Activated CD8-positive, alpha-beta memory T cell treated with anti-CD3 and anti-CD28 coated beads, Interleukin-2, amount 10 ng/mL, durations not matched to agents 7 days and 5 days (primary cell): ENCODE measurements at places on chromosomes 4 and X.

- no peak for DNase-seq
- no peaks in the 10 kb centered on the region for H3K4me1 ChIP-seq
- peaks cover 2% of the 10 kb centered on the region for H3K27me3 ChIP-seq
Observed at GRCh38 chrX:74458736-74459135, 37.4 kb downstream of the SLC16A2 start.

DNA sequence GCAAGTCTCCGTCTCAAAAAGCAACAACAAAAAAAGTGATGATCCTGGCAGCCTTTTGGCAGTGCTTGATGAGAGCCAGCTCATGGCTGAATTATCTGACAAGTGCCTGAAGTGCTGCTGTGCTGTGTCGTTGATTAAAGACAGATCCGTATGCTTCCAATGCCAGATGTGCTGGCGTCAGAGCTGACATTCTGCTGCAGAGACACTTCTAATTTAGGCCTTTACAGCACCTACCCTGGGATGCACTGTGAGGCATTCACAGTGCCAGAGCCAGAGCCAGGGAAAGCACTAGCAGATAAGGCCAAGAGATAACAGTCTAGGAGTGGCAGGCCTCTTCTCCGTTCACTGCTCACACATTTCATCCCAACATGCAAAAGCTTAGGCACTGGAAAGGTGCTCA lies 995.5 kb downstream of the RAB28 start:
- H3K27me3 ChIP-seq = no peaks in the 10 kb centered on the region
- no peak for DNase-seq
- H3K36me3 ChIP-seq = no peaks in the 10 kb centered on the region
- H3K4me1 ChIP-seq = no peaks in the 10 kb centered on the region

DNA sequence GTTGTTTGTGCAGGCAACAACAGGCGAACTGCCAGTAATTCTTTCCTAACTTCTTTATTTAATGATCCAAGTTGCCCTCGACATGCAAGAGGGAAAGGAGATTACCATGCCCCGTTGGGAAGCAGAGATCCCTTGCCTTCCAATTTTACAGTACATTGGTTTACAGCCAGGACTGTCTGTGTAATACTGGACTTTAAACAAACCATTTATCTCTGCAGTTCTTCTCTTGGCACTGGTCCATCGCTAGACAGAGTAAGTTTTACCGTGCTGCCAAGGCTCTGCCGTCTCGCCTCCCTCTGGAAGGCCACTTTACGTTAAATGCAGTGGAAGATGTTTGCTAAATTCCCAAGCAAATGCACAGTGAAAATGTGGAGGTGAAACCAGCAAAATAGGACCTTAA lies 660.3 kb upstream of the PRKX start:
- H3K4me3 ChIP-seq = no peak overlapping the region
- H3K36me3 ChIP-seq = no peaks in the 10 kb centered on the region
- no peak overlapping the region for H3K27ac ChIP-seq

DNA sequence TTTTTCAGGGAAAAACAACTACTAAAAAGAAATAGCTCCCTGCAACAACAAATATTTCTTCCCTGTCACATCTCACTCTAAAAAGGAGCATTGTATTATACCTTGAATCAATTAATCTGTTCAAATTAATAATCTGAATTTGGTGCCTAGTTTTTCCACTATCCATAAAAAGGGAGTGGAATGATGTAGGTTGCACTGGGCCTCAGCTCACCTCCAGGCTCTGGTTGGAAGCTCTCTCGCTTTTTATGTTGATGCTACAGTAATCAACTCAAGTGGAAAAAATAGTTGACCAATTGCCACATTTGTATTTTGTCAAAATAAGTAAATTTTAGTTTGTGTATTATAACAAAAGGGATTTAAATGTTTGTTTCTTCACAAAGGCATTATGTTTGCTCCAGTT lies 126.1 kb downstream of the MAD2L1 start:
- H3K36me3 ChIP-seq = no peaks in the 10 kb centered on the region
- peaks cover 7% of the 10 kb centered on the region for H3K27me3 ChIP-seq

DNA sequence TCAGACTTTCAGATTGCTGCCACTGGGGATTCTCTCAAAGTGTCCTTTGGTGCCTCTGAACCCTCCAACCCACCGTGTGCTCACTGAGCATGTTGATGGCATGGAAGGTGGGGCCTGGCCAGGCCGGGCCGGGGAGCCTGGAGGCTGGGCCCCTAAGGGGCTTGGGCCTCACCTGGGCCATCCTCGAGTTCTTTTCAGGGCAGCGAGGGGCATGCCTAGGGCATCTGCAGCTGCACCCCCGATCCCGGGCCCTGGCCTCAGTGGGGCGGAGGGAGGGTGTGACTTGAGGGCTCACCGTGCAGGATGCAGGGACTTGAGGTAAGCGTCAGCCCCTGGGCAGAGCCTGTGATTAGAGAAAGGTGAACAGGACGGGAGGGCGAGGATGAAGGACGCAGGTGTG lies 1.6 kb upstream of the SH3TC1 start:
- H3K4me3 ChIP-seq = no peak overlapping the region
- no peak overlapping the region for H3K27ac ChIP-seq
- H3K27me3 ChIP-seq = peaks cover 9% of the 10 kb centered on the region
- DNase-seq = no peak

DNA sequence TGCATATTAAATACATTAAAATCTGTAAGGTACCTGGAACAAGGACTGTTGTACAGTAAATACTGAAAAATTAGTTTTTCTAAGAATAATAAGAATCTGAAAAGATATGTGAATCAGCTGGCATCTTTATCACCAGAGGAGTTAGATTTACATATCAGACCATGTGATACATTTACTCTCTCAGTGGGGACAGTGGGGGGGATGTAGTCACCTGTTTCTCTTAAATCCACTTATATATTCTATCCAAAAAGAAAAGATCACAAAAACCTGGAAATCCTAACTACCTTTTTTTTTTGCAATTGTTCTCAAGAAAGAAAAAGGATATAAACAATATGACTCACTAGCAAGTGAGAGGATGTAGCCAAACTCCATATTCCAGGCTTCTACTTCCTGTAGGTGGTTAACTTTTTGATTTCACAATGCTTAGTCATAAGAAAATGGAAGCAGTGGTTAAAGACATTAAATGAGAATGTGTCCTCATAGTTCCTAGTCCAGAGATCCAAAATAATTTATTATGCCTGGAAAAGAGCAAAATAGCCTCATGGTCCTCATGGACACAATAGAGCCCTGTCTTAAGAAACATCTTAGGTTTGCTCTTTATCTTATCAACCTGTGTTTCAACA lies 22.5 kb upstream of the MYOZ2 start:
- no peak overlapping the region for H3K27ac ChIP-seq
- H3K4me3 ChIP-seq = no peak overlapping the region
- H3K27me3 ChIP-seq = peaks cover 5% of the 10 kb centered on the region

DNA sequence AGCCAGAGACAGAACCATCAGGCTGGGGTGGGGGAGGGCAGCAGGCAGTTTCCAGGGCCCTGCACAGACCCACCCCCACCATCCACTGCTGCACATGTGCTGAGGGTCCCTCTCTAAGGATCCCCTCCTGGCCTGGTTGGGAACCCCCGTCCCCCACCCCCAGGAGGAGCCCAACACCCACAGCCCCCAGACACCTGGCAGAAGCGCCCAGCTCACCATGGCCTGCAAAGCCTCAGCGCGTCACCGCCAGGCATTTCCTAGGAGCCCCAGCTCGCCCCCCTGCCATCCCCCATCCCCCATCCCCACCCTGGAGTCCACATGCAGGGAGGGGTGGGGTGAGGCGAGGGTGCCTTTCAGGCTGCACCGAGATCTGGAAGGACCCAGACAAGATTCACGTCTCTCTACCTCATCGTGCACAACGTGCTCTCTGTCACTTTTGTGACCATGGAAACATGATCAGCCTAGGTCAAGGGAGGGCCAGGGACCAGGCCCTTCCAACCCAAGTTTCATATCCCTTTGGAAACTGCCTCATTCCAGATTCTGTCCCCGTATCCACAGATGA lies 9.3 kb downstream of the MXD4 start:
- H3K27ac ChIP-seq = no peak overlapping the region
- H3K27me3 ChIP-seq = no peaks in the 10 kb centered on the region
- peak; percentile 35 for DNase-seq
- no peak overlapping the region for H3K4me3 ChIP-seq
- H3K36me3 ChIP-seq = no peaks in the 10 kb centered on the region

GRCh38 chr4:37603070-37603468 lies 83.1 kb downstream of the RELL1 start:
- H3K36me3 ChIP-seq = peaks cover 11% of the 10 kb centered on the region
- DNase-seq = peak; percentile 85
- no peaks in the 10 kb centered on the region for H3K27me3 ChIP-seq
- peak overlapping the region; percentile 6 for H3K27ac ChIP-seq
- H3K4me1 ChIP-seq = peaks cover 65% of the 10 kb centered on the region
- H3K4me3 ChIP-seq = no peak overlapping the region

DNA sequence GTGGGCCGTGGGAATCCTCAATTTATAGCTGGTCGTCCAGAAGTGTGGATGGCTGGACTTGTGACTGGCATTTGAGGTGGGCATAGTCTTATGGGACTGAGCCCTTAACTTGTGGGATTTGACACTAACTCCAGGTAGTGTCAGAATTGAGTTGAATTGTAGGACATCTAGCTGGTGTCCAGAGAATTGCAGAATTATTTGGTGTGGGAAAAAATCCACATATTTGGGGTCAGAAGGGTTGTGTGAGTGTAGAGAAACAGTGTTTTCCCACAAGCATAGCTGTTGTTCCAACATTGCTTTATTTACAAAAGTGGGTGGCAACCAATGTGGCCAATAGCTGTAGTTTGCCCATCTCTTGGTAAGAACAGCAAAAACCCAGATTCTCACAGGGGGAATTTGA lies 91.3 kb downstream of the MOSPD2 start:
- no peaks in the 10 kb centered on the region for H3K27me3 ChIP-seq
- H3K4me1 ChIP-seq = no peaks in the 10 kb centered on the region
- H3K27ac ChIP-seq = no peak overlapping the region
- H3K4me3 ChIP-seq = no peak overlapping the region
- DNase-seq = no peak
- no peaks in the 10 kb centered on the region for H3K36me3 ChIP-seq
